Brain microvascular endothelial cell (primary cell): ENCODE measurements at places on chromosomes 3 and 15.

DNA sequence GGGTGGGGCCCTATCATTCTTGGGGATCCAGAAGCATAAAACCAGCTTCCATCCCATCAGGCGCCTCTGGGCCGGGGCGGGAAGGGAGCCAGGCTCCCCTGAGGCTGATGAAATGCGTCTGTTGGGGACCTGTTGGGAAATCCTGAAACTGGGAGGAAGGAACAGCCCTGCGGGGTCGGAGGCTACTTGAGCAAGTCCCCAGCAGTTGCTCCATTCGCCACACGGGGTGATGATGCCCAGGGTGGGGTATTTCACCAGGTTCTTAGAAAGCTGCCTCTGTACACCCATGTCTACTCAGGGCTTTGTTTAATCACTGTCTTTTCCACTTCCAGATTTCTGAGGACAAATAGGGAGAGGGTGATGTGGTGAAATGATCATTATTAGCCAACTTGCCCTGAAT is 25.4 kb upstream of the TSEN2 start:
- no peak for DNase-seq

DNA sequence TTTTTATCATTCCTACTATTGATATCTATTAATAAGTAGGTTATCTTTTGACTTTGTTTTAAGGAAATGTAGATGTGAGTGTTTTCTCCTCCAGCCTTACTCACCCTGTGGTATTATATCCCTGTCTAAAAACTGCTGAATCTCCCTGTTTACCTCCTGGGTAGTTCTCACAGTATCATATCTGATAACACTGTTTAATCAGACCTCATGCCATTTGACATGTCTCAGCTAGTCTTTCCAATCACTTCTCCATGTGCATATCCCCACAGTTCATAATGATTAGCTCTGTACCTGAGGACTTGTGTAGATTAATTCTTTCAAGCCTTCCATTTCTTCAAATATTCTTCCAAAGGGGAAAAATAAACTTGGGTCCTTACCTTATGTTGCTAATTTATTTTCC is 30.7 kb downstream of the DUOX2 start:
- DNase-seq = no peak

DNA sequence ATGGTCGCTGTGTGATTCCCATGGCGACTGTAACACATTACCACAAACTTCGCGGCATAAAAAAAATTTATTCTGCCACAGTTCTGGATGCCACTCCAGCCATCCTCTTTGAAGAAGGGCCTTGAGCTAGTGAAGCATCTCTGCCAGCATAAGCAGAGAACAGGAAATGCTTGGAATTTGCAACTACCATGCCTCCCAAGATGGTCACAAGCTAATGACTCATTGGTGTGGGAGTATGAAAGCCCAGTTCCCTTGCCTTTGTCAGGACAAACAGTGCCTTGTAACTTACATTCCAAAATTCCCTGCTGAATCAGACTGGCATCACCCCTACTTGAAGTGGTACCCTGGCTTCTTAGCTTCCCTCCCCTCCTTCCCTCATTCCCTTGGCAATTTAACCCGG is 129.7 kb downstream of the PROS1 start:
- peak; percentile 88 for DNase-seq

- DNase-seq = no peak
These were observed 25.0 kb upstream of the LINGO1 start for GRCh38 chr15:77657634-77658238.

DNA sequence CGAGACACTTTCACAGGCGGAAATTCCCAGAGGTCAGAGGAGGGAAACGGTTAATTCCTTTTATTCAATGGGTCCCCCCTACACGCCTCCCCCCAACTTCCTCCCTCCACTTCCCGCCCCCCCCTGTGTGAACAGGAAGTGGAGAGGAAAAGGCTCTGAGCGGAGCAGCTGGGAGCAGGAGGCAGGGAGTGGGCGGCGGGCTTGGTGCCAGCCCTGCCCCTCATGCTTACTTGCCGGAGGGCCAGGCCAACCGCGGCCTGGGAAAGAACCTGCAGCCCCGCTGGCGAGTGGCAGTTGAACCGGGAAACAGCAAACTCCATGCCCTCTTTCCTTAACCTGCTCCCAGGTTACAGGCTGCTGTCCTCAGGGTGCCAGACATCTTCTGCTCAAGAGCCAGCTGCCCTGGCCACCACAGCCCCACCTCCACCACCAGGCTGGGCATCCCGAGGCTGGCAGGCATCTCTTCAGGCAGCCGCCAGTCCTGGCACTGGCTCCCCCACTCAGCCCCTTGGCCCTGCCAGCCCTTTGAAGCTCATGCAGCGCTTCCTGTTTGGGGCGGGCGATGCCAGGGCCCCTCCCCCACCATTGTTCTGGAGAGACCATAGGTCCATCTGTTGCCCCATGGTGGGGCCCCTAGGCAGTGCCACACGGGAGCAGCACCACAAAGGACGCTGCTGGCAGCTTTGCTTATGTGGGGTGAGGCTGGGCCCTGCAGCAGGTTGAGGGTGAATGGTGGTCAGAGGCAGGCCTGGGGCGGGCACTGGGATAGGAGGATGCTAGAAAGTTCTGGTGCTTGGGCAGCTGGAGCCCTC is 12.9 kb downstream of the VPS18 start:
- no peak for DNase-seq

GRCh38 chr3:66485291-66485968 is 15.4 kb downstream of the LRIG1 start:
- DNase-seq = peak; percentile 87

- DNase-seq = peak; percentile 65
These were observed 21.6 kb downstream of the ACSBG1 start for GRCh38 chr15:78212546-78213424.

- DNase-seq = no peak
These were observed at the start of gene KLHL6 for GRCh38 chr3:183555541-183556081. KLHL6 (minus strand) TSS chr3:183555706; CDS start chr3:183555653, 53 bp downstream.

- DNase-seq = no peak
These were observed 53.8 kb upstream of the TPM1 start for GRCh38 chr15:62988701-62989100.

DNA sequence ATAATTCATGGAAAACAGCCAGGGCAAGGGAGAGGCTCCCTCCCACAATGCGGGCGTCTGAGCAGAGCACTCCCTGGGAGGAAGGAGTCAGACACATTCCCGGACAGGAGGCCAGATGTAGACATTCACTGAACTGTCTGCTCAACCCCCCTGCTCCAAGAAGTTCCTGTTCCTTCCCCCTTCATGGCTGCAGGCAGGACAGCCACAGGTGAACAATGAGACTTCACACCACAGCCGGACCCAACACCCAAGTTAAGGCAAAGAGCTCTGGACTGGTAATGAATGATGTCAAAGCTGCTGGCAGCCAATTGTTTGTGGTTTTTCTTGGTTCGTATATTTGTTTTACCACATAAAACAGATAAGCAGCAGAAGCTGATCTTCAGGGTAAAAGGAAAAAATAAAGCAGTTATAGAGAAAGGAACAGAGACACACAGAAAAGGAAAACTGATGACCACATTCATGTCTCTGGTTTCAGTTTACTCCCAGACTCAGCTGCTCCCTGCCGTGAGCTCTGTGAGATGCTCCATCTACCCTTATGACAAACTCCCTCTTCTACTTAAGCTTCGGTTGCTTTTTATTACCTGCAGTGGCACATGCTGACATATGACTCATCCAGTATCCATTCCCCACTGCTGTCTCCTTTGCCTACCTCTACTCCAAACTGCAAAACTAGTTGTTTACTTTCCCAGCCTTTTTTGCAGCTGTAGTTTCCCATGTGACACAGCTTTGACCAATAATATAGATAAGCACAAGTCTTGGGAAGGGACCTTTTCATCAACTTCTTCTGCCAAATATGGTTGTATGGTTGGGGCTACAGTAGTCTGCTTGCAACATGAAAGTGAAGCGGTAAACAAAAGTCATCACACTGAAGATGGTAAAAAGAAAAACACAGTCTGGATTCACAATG is 33.1 kb downstream of the DZIP1L start:
- DNase-seq = peak; percentile 94

DNA sequence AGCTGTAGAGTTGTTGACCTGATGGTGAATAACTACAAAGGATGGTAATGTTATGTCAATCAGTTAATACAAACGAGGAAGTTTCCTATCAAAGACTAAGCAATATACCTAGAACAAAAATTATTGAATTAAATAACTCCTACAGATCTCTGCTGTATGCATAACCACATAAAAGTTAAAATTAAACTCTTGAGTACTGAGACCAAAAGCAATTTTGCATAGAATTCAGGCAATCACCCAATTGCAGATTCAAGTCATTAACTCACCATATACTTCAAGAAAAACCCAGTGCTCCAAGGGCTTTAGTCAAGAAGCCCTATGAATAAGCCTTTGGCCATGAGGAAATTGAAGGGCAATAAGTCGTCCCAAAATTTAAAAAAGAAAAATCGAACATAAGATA is 518.8 kb downstream of the MECOM start:
- peak; percentile 1 for DNase-seq
